ENCODE measurements at places on chromosomes 7 and 10.

GRCh38 chr10:69051710-69052487, 36.0 kb upstream of the SRGN start:
- no peak for DNase-seq

- DNase-seq = no peak
Measured at GRCh38 chr7:5424749-5425506, 1.3 kb upstream of the TNRC18 start.

DNA sequence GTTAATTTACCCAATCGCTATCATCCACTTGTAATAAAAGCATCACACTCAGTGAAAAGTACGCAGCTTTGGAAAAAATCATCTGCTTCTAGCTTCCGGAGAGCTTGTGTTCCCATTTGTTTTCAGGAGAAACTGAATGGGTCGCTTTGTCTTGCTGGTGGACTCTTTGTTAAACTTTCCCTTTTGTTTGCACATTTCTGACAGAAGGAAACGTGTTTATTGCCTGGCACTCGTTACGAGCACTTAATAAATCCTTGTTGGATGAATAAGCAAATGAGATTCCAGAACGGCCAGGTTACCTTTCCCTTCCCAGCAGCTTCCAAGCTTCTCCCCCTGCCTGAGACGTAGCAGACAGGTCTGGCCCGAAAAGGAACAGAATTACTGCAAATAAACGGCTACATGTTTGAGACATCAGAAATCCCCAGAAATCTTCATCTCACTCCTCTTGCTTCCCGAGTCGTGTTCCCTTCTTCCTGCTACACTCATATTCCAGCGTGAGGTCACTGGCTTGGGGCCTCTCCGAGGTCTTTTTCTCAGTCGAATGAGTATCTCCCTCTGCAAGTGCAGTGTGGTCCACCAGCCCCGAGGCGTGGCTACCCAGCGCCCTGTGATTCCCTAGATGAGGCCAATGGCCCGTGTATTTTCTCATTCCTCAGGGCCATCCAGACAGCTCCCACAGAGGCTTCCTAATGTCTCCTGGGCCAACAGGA, 167.2 kb downstream of the FRMD4A start:
- no peak for DNase-seq

- DNase-seq = no peak
Measured at GRCh38 chr10:62583876-62584615, 209.9 kb downstream of the ZNF365 start.

DNA sequence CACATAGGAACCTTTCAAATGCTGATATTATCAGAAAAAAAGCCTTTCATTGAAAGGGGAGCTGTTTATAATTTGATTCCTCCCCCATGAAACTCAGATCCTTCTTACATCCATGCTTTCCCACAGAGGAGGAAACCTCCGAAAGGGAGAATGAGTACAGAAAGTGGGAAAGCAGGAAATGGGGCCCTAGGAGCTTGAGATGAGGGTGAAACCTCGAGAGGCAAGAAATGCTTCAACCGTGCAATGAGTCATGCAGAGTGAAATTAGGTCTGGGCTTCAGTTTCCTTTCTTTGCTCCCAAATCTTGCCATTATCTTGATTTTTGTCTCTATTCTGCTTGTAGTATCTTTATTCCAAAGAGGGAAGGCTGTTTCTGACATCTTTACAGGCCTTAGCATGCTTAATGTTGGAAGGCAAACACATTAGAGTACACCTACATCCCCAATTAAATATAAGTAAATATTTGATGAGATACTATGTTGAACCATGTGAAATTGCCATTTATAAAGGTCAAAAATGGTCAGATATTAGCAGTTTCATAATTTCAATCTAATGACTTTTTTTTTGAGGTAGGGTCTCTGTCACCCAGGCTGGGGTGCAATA, 79.1 kb downstream of the NAMPT start:
- no peak for DNase-seq

DNA sequence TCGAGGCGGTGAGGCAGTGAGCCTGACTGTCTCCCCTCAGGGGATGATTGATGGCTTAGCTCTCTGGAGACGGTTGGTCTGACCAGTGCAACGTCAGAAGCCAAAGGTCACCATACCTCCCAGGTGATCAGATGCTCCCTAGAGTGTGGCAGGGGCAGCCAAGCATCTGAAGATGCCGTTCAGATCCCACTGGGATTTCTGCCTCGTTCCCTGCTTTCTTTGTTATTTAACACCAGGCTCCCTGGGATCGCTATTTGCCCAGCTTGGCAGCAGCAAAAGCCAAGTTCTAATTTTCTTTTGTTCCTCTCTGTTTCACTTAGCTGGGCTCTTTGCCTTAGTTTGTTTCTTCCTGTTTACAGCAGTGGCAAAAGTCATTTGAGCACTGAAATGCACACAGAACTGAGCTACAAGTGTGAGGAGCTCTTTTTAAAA, 53.5 kb upstream of the SVIL start:
- DNase-seq = no peak

- peak; percentile 54 for DNase-seq
Measured at GRCh38 chr7:50206453-50207250, 97.9 kb upstream of the IKZF1 start.
